Thoracic aorta (tissue), 2 donors: ENCODE measurements at places on chromosomes 2 and 18. TPM values are rescaled to one million over a fixed set of nuclear protein-coding genes. Genes with fewer than 3 reads are reported as not detected.

DNA sequence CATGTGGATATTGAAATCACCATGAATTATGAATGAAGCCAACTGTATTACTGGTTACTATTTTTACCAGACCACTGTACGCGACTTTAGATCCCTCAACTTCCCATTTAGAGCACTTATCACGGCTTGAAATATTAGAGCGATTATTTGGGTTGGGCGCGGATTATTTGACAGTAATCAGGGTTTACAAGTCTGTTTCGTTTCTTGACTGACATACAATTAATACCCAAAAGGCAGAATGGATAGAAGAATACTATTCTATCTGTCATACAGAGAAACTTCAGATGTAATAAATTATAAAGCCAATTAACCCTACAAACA, 496 bp upstream of the NAPG start:
- no peak for DNase-seq
- no peaks in the 10 kb centered on the region for H3K36me3 ChIP-seq
- peaks cover 8% of the 10 kb centered on the region for H3K4me1 ChIP-seq
- H3K4me3 ChIP-seq = peak overlapping the region; percentile 80
- H3K27ac ChIP-seq = peak overlapping the region; percentile 73

DNA sequence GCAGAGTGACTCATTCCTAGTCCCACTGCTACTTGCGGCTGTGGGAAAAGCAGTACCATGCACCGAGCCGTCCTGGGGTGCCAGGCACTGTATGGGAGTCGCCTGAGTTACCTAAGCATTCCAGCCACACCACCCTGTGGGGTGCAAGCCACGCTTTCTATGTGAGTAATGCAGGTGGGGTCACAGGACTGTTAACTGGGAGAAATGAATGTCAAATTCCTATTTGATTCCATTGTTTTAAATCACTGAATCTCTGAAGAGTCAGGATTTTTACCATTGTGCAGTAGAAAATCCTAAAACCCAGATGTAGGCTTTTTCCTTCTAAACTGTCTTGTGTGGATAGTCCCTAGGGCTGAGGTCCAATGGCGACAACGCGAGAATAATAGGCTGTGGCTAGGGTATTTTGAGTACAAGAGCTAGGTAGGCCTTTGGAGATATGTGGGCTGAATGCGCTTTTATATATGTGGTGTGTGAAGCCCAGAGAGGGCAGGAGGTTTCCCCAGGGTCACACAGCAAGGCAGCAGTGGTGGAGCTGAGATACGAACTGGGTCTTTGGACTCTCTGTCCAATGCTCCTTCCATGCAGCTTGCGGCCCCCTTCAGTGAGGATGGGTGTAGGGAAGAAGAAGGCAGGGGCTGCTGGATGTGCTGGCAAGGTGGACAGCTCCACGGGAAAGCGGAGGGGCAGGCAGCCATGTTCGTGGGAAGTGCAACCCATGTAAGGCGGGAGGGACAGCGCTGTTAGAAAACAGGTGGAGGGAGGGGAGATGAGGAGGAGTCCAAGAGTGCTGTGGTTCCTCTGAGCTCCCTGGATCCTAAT, 83.2 kb downstream of the DDX1 start:
- no peaks in the 10 kb centered on the region for H3K4me1 ChIP-seq
- no peaks in the 10 kb centered on the region for H3K36me3 ChIP-seq
- no peak for DNase-seq
- no peak overlapping the region for H3K27ac ChIP-seq

- H3K27ac ChIP-seq = no peak overlapping the region
- no peaks in the 10 kb centered on the region for H3K27me3 ChIP-seq
- H3K36me3 ChIP-seq = peaks cover 9% of the 10 kb centered on the region
- DNase-seq = no peak
- H3K4me3 ChIP-seq = no peak overlapping the region
- no peaks in the 10 kb centered on the region for H3K4me1 ChIP-seq
Measured at GRCh38 chr18:681985-682384, 24.5 kb downstream of the TYMS start.

- no peaks in the 10 kb centered on the region for H3K4me1 ChIP-seq
- no peaks in the 10 kb centered on the region for H3K36me3 ChIP-seq
- no peak overlapping the region for H3K27ac ChIP-seq
- no peak overlapping the region for H3K4me3 ChIP-seq
- no peaks in the 10 kb centered on the region for H3K27me3 ChIP-seq
Measured at GRCh38 chr18:24459772-24460171, 665 bp upstream of the HRH4 start.

GRCh38 chr2:212737392-212738172, 199.0 kb upstream of the ERBB4 start:
- H3K27ac ChIP-seq = no peak overlapping the region
- no peak overlapping the region for H3K4me3 ChIP-seq
- H3K27me3 ChIP-seq = no peaks in the 10 kb centered on the region
- H3K4me1 ChIP-seq = peaks cover 5% of the 10 kb centered on the region
- DNase-seq = no peak

DNA sequence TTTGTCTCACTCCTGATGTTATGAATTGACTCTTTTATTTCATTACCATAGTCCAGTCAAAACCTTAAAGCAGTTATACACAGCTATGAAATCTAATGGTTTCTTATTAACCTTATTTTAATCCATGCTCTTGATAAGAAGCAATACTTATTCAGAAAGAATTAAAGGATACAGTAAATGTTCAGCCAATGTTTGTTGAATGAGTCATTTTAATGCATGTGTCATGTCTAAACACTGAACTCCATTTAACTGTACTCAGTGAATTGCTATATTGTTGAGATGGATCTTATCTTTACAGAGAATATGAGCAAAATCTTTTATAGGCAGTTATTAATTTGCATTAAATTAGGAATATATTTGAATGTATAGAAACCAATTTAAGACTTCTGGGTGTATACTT, 135.1 kb upstream of the TFPI start:
- no peaks in the 10 kb centered on the region for H3K4me1 ChIP-seq
- no peaks in the 10 kb centered on the region for H3K36me3 ChIP-seq
- no peak for DNase-seq

The CD28 gene
- 3.5 TPM for total RNA-seq

DNA sequence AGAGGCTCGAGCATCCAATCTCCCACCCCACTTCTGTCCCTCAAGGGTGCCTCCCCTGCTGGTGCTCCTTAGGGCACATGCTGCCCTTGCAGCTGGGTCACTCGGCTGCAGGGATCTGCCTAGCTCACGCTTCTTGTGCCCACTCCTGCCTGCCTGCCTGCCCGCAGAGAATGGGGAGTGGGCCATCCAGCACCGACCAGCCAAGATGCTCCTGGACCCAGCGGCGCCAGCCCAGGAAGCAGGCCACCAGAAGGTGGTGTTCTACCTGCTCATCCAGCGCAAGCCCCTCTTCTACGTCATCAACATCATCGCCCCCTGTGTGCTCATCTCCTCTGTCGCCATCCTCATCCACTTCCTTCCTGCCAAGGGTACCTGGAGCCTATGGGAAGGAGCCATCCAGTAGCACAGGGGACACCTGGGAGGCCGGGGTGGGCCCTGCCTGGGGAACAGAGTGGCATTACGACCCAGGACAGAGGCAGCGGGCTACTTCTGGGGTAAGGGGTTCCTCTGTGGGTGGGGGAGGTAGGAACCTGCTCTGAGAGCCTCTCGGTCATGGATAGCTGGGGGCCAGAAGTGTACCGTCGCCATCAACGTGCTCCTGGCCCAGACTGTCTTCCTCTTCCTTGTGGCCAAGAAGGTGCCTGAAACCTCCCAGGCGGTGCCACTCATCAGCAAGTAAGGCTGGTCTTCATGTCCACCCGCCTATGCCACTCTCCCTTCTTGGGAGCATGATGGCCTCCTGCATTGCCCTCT, 3.4 kb downstream of the CHRNG start:
- H3K4me3 ChIP-seq = no peak overlapping the region
- H3K36me3 ChIP-seq = no peaks in the 10 kb centered on the region
- no peak overlapping the region for H3K27ac ChIP-seq

GRCh38 chr2:64910972-64911433, 78.2 kb upstream of the SLC1A4 start:
- no peaks in the 10 kb centered on the region for H3K27me3 ChIP-seq
- no peak overlapping the region for H3K27ac ChIP-seq
- H3K4me3 ChIP-seq = no peak overlapping the region

- no peak overlapping the region for H3K4me3 ChIP-seq
- no peaks in the 10 kb centered on the region for H3K36me3 ChIP-seq
- no peaks in the 10 kb centered on the region for H3K27me3 ChIP-seq
- DNase-seq = no peak
- no peak overlapping the region for H3K27ac ChIP-seq
Measured at GRCh38 chr2:206255003-206255402, 19.5 kb upstream of the ZDBF2 start.

The SYT4 gene
- total RNA-seq = not detected

GRCh38 chr2:95234286-95234785, 27.0 kb downstream of the ZNF892 start:
- H3K4me1 ChIP-seq = no peaks in the 10 kb centered on the region
- H3K27me3 ChIP-seq = no peaks in the 10 kb centered on the region
- no peaks in the 10 kb centered on the region for H3K36me3 ChIP-seq
- H3K27ac ChIP-seq = no peak overlapping the region
- no peak overlapping the region for H3K4me3 ChIP-seq

DNA sequence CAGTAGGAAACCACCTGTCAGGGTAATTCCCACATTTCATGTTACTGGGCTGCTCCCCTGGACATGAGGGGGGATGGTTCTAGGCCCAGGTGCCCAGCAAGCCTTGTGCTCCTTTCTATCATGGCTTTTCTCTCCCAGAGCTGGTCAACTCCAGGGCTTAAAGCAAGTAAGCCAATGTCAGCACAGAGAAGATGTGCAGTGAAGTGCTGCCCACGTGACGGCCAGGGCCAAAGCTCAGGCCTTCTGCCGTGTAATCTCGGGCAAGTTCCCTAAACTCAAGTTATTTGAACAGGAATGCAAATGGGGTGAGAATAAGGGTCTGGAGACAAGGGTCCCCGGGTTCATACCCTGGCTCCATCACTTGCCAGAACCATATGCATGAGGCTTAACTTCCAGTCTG, 16.5 kb downstream of the SFXN5 start:
- no peak overlapping the region for H3K27ac ChIP-seq
- no peak for DNase-seq
- no peaks in the 10 kb centered on the region for H3K4me1 ChIP-seq
- no peak overlapping the region for H3K4me3 ChIP-seq
- H3K27me3 ChIP-seq = no peaks in the 10 kb centered on the region

The OR6B2 gene
- not detected for total RNA-seq

The LTBP1 gene
- total RNA-seq = 786 TPM

The VIT gene
- 31.4 TPM for total RNA-seq

The ATP8B1 gene
- total RNA-seq = 111 TPM

The ASXL3 gene
- total RNA-seq = 7.3 TPM

The LONRF2 gene
- 7.0 TPM for total RNA-seq

DNA sequence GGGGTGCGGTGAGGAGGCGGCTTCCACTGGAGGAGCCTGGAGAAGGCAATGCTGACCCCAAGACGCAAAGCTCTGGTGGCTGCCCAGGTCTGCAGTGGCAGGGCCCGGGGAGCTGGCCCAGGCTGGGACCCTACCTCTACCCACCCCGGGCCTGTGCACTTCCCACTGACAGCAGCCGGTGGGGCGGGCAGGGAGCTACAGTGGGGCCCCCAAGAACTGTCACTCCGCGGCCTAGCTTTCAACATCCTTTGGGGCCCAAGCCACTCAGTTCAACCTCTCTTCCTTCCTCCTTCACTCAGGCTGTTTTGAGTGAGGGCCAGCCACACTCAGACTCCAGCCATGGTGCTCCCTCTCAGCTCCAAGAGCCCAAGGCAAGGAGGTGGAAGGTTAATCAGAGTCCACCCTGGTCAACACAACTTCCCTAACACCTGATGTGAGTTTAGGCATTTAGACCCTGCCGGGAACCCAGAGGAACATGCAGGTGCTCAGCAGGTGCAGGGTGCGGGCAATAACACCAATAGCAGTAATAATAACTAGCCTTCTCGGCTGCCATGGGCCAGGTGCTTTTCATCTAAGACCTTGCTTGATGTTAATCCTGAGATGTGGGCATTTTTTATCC, 93.6 kb downstream of the ZFP36L2 start:
- H3K36me3 ChIP-seq = no peaks in the 10 kb centered on the region
- peaks cover 18% of the 10 kb centered on the region for H3K4me1 ChIP-seq
- no peak overlapping the region for H3K4me3 ChIP-seq
- no peaks in the 10 kb centered on the region for H3K27me3 ChIP-seq
- DNase-seq = no peak
- peak overlapping the region; percentile 19 for H3K27ac ChIP-seq

- H3K27me3 ChIP-seq = no peaks in the 10 kb centered on the region
- no peaks in the 10 kb centered on the region for H3K36me3 ChIP-seq
- no peak overlapping the region for H3K4me3 ChIP-seq
- H3K27ac ChIP-seq = no peak overlapping the region
- no peak for DNase-seq
- peaks cover 2% of the 10 kb centered on the region for H3K4me1 ChIP-seq
Measured at GRCh38 chr2:237213315-237214022, 127.8 kb downstream of the COPS8 start.

The APLF gene
- 5.8 TPM for total RNA-seq

DNA sequence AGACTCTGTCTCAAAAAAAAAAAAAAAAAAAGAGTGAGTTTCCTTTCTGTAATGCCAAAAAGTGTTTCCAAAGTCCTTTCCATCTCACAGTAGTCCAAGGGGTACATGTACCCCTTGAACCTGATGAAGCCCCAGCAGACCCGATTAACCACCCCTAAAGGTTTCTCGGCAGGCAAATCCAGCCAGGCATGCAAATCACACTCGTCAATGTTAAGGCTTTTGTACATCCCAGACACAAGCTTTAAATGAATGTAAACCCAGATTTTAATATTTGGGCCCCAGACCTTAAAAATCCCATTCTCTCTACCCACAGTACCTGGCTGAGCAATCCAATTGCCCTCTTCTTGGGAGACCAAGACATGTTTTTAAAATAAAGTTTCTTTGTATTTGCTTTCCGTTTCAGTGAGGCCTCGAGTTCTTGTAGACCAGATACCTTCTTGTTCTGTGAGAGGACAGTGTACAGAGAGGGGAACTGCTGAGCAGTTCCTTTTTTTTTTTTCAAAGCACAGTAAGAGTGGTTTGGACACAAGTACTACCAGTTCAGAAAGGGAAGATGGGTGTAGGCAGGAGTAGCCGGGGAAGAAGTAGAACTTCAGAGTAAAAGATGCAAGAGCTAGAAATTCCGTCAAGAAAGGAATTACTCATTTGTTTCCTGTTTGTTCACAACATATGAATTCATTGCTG, at the start of gene NLRC4:
TSS of gene NLRC4 (minus strand) at position 465 of the 684 bp plus-strand sequence. CDS start 8,111 bp downstream, outside the sequence.
- DNase-seq = no peak
- H3K27ac ChIP-seq = no peak within 1 kb of the TSS
- no peaks in the 10 kb centered on the region for H3K36me3 ChIP-seq
- peaks cover 8% of the 10 kb centered on the region for H3K4me1 ChIP-seq
- H3K4me3 ChIP-seq = peak within 1 kb of the TSS; percentile 4

DNA sequence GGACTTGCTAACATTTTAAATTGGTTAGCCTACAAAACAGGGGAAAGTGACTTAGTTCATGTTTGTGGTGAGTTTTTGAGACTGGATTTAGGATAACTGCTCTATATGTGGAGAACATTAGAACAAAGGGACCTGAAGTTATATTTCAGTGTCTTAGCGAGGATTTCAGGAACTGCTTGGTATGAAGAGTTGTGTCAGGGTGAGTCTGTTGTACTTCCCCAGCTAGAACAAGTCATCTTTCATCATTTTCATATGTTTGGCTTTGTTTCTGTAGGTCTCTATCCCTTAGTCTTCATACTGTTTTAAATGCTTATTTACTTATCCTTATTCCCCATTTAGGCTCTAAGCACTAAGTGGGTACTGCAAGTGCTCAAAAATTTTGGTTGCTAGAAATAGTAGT, 41.9 kb downstream of the KCMF1 start:
- no peaks in the 10 kb centered on the region for H3K27me3 ChIP-seq
- H3K27ac ChIP-seq = no peak overlapping the region
- H3K4me3 ChIP-seq = no peak overlapping the region
- H3K4me1 ChIP-seq = peaks cover 51% of the 10 kb centered on the region
- no peaks in the 10 kb centered on the region for H3K36me3 ChIP-seq

The KIF1A gene
- total RNA-seq = 0.92 TPM

GRCh38 chr2:119231975-119232665, 8.5 kb downstream of the STEAP3 start:
- no peaks in the 10 kb centered on the region for H3K27me3 ChIP-seq
- H3K27ac ChIP-seq = no peak overlapping the region
- H3K4me3 ChIP-seq = no peak overlapping the region
- no peak for DNase-seq
- H3K36me3 ChIP-seq = no peaks in the 10 kb centered on the region
